Activated CD4-positive, alpha-beta T cell treated with anti-CD3 and anti-CD28 coated beads, Interleukin-10, Interleukin-2, amounts not matched to agents 100 ng/mL and 50 ng/mL, durations not matched to agents 16 hours and 8 hours (primary cell): ENCODE measurements at places on chromosomes 3 and 15.

- DNase-seq: no peak
These were observed 78.6 kb downstream of the HERC1 start for GRCh38 chr15:63755162-63755561.

- no peak for DNase-seq
These were observed 7.6 kb downstream of the HSPBAP1 start for GRCh38 chr3:122786066-122786465.

DNA sequence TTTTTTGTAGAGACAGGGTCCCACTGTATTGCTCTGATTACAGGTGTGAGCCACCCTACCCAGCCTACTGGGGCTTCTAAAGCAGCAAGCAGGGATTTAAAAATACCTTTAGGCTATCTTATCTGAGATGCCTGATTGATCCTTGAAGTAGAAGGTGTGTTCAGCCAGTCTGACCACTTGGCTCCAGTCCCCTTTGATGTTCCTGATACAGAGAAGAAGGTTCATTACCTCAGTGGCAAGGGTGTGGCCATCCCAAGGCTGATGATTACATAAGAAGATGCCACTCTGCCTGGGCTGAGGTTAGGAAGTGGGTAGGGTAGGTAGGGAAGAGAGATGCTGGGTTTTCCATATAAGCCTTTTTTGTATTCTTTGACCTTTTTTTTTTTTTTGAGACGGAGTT is 11.2 kb upstream of the DCAF1 start:
- DNase-seq: no peak

- no peak for DNase-seq
These were observed 26.8 kb upstream of the GP9 start for GRCh38 chr3:129033633-129034321.

DNA sequence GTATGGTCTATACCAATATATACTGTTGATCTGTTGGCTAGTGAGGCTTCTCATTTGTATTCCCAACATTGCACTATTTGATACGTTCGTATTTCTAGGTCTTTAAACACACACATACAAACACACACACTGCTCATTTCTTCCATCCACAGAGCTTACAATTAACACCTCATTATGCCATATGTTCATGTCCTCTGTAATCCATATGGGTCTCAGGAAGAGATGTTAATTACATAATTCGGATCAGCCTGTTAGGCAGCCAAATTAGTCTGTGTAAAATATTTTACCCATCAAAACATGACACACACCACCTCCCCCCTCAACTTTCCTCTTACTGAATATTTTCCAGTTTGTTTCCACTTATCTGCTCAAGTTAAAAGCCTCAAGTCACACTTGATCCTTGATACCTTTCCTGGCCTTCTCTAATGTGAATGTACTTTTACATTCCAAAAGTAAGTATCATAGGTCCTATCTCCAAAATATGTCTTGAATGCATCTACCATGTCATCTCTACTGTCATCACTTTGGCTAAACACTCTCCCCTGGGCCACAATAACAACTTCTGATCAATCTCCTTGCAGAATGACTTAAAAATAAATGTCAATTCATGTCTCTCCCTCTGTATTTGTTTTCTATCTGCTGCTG is 28.2 kb downstream of the EOGT start:
- DNase-seq: no peak

DNA sequence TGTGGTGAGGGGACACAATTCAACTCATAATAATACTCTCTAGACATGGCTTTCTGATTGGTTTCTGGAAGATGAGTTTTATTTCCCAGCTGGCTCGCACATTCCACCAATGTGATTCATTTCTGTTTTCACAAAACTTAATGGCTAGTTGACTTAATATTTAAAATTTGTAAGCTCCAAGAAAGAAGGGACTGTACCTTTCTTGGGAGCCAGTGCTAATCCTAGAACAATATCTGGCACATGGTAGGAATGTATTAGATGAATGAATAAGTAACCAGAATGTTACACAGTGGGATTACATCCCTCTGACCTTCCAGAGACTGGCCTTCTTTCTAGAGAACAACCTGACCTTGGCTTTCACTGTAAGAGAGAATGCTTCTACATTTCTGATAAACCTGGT is 262.8 kb downstream of the RORA start:
- DNase-seq: no peak

- no peak for DNase-seq
These were observed 61.3 kb downstream of the SMAD3 start for GRCh38 chr15:67126551-67127330.

- no peak for DNase-seq
These were observed 60.3 kb downstream of the CHRD start for GRCh38 chr3:184440151-184440550.

DNA sequence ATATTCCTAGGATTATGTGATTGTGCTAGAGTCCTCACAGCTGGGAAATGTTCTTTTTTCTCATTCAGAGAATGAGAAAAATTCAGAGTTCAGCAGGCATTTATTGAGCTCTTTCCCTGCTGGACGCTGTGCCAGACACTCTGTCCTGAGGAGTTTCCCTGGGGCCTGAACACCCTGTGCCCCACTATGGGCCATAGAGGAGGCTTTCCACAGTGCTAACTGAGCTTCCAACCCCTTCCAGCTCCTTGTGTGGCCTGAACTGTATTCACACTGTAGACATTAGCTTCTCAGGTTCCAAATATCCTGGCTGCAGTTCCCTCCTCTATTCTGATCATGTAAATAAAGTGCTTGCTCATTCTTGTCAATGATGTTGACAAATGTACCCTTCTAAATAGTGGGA is 10.0 kb downstream of the ABHD2 start:
- no peak for DNase-seq

- DNase-seq: no peak
These were observed 256.0 kb downstream of the ULK4 start for GRCh38 chr3:41705893-41706292.

DNA sequence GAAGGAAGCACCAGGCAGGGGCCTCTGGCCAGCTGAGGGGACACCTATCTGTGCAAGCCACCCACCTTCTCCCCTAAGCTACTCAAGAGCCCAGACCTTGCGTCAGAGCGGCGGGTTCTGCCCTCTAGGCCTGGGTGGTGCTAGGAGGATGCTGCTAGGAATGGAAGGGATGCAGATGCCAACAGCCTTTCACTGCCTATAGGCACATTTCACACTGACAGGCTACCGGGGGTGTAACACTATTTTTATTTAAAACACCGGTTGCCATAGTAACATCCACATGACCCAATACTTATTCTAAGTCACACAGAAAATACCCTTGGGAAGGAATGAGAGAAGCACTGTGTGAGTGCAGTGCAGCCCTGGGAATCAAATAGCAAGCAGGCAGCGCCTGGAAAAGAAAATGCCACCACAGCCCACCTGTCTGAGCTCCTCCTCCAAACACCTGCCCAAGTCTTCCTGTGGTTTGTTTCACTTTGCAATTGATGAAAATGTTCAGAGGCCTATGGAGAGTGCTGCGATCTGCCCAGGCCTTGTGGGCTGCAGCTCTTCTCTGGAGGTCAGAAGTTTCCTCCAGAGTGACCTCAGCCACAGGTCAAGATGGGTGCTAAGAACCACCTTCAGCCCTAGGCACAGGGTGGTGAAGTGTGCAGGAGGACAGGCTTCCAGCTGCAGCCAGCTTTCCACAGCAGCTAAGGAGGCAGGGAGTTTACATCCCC is 113.5 kb upstream of the TOPAZ1 start:
- no peak for DNase-seq

DNA sequence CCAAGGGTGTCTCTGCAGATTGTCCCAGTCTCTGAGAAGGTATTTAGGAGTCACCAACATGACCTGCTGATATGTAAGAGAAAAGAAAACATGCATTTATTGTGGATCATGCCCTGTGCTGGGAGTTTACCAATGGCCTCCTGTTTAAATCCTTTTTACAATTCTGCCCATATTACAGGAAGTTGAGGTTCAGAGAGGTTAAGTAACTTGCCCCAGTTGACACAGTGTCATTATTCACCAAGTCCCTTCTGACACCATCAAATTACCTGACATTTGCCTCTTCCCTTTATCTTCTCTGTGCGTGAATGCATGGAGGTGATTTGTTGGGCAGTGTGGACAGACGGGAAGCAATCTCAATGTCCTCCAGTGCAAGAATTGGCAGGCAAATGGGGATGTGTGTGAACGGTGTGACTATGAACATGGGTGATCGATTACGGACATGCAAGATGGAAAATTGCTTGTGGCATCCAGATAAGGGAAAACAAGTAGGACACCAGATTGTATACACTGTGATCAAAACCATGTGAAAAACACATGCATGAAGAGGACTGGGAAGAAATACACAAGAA is 27.3 kb downstream of the ZNF710 start:
- no peak for DNase-seq

GRCh38 chr3:70982700-70983140 is 600.8 kb downstream of the FOXP1 start:
- peak; percentile 45 for DNase-seq

GRCh38 chr15:31485911-31486461 is 159.4 kb downstream of the KLF13 start:
- DNase-seq: no peak

DNA sequence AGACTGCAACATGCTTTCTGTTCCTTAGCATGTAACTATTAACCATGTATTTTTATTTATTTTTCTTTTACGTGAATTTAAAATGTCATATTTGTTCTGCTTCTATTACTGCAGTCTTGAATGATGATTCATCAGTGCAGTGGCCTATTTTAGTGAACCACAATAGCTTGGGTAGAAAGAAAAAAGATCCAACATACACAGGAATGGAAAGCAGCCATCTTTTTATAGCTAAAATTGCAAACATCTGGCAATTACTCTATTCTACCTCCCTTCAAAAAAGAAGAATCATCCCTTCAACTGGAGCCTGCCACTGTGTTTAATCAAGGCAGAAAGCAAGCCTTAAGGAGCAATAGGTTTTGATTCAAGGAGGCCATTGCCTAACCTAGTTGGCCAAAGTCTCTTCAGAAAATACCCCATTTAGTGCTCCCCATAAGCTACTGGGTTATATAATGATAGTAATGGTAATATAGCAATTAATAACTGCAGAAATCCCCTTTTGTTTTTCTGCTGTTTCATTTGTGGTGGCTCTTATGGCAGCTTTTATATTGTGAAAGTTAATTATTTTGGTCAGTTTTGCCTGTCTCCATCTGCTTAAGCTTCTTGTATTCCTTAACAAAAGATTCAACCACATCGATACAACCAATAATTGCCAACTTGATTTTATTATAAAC is 267.3 kb downstream of the LPP start:
- no peak for DNase-seq

DNA sequence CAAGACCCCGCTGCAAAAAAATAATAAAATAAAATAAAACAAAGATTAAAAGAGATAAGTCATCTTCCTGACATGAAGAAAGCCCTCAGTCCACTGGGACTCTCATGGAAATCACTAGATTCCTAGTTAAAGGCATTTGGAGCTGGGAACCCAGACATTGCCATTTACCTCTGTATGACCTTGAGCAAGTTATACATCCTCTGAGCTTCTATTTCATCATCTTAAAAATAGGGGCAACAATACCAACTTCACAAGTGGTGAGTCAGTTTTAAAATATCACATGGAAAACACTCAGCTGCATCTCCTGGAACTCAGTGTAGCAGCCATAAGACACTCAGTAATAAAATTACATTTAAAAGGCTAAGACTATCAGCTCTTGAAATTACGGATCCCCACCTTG is 334.8 kb downstream of the ERC2 start:
- no peak for DNase-seq

DNA sequence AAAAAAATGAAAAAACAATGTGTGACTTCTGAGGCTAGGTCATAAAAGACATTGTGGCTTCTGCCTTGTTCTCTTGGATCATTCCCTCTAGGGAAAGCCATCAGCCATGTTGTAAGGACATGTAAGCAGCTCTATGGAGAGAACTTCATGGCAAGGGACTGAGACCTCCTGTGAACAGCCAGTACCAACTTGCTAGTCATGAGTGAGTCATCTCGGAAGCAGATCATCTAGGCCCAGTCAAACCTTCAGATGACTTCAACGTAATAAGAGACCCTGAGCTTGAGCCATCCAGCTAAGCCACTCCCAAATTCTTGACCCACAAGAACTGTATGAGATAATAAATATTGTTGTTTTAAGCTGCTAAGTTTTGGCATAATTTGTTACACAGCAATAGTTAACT is 4.9 kb downstream of the MON1A start:
- DNase-seq: no peak

DNA sequence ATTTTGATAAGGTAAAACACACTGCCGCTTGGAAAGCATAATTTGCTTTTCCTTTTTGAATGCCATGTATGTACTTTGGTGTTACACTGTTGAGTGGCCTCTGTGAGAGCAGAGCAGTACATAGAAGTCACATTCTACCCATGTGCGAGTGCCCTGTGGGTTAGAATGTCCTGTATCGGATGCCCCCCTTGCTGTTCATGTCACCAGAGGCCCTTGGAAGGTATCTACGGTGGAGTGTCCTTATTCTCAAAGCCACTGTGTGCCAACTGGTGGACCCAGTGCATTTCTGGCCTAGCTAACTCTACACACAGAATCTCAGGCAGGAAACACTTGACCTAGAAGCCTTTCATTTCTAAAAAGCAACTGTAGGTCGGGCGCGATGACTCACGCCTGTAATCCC is 137.0 kb downstream of the GHSR start:
- DNase-seq: no peak

GRCh38 chr3:122974764-122975162 is 52.8 kb downstream of the SEMA5B start:
- DNase-seq: peak; percentile 30

GRCh38 chr3:13345772-13346171 is 74.3 kb downstream of the NUP210 start:
- no peak for DNase-seq

- no peak for DNase-seq
These were observed 74.0 kb upstream of the TTBK2 start for GRCh38 chr15:42994546-42994945.

GRCh38 chr15:96802611-96803255 is 472.2 kb downstream of the NR2F2 start:
- no peak for DNase-seq

DNA sequence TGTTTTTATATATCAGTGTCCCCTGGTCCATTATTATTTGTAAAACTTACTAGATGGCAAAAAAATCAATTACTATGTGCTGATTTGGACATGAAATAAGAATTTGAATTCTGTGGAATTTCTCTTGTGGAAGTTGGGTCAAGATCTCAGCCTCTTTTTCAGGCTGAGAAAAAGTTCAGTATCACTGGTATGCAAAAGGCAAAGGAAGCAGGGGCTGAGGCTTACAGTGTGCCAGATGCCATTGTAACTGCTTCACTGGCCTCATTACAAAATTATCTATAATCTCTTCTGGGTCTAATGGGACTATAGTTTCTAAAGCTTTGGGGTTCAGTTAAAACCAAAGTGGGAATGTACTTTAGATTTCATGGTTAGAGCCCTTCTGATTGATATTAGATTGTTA is 125.9 kb upstream of the SLC7A14 start:
- DNase-seq: no peak

- DNase-seq: no peak
These were observed 20.6 kb upstream of the MDFIC2 start for GRCh38 chr3:70333080-70333479.

DNA sequence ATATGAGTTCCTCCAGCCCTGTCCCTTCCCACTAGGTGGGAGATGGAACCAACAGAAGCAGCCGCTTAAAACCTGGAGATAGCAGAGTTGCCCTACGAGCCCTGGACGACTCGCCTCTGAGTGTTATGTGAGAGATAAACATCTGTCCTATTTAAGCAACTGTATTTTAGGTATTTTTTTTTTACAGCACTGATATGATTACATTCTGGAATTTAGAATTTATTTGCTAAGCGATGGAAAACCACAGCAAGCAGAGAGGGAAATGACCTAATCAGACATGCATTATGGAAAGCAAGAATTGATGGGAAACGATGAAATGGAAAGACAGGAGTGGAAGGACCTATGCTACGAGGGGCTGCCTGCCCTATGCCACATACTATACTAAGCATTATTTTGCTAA is 379.0 kb upstream of the IL12A start:
- no peak for DNase-seq

- no peak for DNase-seq
These were observed 3.8 kb upstream of the LOXL1 start for GRCh38 chr15:73922186-73923151.
